ENCODE measurements at places on chromosomes 13 and 19.

- DNase-seq, result no peak
Observed at GRCh38 chr13:98910501-98910951, 67.3 kb downstream of the DOCK9 start.

DNA sequence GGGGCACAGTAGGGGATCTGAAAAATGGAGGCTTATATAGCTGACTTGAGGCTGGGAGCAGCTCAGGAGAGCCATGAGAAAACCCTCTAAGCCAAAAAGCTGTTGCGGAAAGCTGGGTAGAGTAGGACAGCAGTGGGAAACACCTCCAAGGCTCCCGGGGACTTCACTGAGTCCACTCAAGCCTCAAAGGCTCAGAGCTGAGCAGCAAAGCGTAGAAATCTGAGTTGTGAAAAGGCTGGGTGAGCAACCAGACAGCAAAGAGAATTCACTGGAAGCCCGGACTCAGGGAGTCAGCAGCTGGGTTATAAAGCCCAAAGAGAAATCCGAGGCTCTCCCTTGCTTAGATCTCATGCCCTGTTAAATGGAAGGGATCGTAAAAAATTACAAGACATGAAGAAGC is 905.0 kb downstream of the EFNB2 start:
- no peak for DNase-seq

- DNase-seq, result no peak
Observed at GRCh38 chr13:62696490-62696889, 1280.8 kb upstream of the PCDH20 start.

DNA sequence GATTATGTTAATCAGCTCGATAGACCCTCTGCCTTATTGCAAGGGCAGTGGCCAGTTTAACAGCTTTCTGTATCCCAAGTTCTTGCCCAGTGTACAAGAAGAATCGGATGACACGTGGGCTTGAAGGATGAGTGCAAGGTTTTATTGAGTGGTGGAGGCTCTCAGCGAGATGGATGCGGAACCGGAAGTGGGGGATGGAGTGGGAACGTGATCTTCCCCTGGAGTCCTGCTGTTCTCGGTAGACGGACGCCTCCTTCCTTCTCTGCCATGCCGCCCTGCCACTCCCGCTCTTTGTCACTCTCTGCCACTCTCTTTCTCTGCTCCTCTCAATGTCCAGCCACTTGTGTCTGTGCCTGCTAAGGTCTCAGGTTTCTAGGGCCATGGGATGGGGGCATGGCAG is 21.0 kb downstream of the RFXAP start:
- DNase-seq, result no peak

DNA sequence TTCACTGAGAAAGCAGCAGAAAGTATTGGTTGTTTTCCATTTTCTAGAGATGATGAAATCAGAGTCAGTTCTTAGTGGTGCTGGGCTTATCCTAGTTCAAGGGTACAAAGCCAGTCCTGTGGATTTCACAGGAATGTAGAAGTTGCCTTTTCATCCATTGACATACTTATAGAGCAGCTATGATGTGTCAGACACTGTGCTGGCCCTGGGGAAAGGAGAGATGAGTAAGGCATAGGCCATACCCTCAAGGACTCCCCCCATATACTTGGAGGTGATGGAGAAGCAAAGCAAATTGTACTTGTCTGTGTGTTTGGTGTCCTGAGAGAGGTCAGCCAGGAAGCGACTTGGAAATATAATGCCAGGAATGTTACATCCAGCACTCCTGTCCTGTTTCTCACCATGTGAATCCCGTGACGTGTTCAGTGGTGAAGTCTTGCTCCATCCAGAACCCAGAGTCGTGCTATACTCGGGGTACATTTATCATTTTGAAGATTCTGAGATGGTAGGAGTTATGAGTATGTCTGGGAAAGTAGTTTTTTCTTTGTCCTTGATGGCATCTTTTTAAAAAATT is 22.6 kb downstream of the ERCC5 start:
- no peak for DNase-seq
